ENCODE measurements at places on chromosomes 13 and 19.

DNA sequence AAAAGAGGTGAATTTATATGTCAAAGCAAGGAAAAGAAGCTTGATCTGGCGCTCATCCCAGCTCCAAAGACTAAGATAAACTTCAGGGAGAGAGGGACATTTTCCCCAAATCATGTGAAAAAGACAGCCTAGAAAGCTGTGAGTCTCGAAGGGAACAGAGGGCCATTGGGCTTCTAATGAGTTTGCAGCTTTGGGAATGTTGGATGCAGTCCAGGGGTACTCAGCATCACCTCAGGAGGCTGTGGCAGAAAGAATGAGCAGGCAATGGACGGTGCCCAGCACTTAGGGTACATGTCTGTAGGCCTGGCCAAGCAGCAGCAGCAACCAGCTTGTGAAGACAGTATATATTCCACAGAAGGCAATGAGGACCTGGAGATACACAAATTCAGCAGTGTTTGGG is 25.7 kb upstream of the WASF3 start:
- DNase-seq = no peak

DNA sequence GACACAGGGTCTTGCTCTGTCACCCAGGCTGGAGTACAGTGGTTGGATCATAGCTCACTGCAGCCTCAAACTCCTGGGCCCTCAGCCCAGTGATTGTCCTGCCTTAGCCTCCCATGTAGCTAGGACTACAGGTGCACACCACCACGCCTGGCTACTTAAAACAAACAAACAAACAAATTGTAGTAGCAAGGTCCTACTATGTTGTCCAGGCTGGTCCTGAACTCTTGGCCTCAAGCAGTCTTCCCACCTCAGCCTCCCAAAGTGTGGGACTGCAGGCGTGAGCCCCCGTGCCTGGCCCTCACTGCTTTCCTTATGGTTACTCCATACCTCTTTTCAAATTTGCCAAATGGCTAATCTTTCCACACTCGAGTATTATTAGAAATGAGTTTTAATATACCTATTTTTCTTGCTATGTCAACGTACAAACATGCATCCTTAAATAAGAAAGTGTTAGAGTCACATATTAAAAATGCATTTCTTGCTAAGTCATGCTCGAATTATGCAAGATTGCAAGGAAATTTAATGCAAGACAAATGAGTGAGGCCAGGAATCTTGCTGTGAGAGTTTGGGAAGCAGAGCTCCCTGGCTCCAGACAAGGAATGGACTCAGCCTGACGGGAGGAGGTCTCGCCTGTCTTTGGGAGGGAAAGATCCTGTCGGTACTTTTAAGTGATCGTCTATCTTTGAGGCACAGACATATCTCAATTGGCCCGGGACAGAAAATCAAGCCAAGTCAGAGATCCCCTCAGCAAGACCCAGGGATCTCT is 39.4 kb downstream of the RFX2 start:
- peak; percentile 96 for DNase-seq

GRCh38 chr19:34375598-34375997 is 10.6 kb downstream of the GPI start:
- no peak for DNase-seq

GRCh38 chr13:107788464-107789165 is 426.7 kb downstream of the LIG4 start:
- DNase-seq = no peak

- no peak for DNase-seq
Observed at GRCh38 chr13:86877441-86877840, 793.7 kb upstream of the SLITRK5 start.

- peak; percentile 70 for DNase-seq
Observed at GRCh38 chr19:18425515-18426415, 6.6 kb downstream of the SSBP4 start.

DNA sequence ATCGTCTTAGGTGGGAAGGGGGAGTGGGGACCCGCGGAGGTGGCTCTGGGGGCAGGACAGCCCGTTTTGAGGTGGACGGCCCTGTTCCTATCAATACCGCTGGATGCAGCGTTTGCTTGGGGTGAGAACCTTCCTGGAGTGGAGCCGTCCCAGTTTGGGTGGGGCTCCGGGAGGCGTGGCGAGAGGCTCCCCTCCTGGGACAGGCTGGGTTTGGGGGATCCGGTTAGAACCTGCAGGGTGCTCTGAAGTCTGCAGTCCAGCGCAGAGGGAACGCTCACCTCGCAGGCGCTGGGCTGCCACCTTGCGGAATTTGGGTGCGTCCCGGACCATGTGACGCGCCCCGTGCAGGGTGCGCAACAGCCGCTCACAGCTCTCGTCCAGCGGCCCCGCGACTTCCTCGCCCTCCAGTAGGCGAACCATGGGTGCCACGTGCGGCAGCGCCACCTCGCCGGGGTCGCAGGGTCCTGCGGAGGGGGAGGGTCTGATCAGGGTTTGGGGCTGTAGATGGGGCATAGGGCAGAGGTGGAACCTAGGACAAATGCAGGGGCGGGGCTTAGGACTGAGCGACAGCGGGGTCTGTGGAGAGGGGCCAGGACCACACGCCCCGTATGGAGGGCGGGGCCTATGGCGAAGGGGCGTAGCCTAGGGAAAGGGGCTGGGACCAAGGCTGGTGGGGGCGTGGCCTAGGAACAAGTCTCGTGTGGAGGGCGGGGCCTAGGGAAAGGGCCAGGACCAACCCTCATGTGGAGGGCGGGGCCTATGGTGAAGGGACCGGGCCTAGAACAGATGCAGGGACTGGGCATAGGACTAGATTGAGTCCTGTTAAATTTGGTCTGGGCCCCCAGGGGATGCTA is 13.8 kb downstream of the SH2D3A start:
- DNase-seq = peak; percentile 44

DNA sequence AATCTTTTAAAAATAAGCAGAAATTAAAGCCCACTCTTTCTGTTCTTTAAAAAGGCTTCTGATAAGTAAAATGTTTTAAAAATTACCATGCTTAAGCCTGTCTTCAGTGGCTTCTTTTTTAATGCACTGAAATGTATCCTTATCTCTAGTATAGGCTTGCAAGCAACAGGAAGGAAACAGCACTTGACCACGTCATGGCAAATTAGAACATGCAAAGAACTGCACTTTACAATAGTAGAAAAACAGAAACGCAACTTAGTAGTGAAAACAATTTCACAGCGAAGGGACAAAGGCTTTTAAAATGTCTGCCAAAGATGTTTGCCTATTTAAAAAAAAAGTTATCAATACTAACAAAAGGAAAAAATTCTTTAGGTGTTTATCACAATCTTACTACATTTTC is 36.3 kb downstream of the ELF1 start:
- DNase-seq = peak; percentile 14

DNA sequence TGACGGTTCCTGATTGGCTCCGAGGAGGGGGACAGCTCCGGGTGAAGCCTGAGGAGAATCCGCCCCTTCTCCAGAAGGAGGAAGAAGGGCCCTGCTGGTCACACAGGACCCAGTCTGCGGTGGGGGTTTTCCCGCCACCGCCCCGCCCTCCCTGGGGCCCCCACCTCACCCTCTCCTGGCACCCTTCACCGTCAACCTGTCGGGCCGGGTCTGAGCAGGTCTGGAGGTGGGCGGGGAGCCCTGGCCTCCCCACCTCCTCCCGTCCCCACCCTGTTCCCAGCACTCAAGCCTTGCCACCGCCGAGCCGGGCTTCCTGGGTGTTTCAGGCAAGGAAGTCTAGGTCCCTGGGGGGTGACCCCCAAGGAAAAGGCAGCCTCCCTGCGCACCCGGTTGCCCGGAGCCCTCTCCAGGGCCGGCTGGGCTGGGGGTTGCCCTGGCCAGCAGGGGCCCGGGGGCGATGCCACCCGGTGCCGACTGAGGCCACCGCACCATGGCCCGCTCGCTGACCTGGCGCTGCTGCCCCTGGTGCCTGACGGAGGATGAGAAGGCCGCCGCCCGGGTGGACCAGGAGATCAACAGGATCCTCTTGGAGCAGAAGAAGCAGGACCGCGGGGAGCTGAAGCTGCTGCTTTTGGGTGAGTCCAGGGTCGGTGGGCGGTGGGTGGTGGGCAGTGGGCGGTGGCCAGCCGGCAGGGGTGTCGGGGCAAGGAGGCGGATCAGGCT is at the start of gene GNA15:
GNA15 (plus strand) TSS at position 73 of the 723 bp plus-strand sequence; CDS start at position 491, 418 bp downstream.
- DNase-seq = no peak

DNA sequence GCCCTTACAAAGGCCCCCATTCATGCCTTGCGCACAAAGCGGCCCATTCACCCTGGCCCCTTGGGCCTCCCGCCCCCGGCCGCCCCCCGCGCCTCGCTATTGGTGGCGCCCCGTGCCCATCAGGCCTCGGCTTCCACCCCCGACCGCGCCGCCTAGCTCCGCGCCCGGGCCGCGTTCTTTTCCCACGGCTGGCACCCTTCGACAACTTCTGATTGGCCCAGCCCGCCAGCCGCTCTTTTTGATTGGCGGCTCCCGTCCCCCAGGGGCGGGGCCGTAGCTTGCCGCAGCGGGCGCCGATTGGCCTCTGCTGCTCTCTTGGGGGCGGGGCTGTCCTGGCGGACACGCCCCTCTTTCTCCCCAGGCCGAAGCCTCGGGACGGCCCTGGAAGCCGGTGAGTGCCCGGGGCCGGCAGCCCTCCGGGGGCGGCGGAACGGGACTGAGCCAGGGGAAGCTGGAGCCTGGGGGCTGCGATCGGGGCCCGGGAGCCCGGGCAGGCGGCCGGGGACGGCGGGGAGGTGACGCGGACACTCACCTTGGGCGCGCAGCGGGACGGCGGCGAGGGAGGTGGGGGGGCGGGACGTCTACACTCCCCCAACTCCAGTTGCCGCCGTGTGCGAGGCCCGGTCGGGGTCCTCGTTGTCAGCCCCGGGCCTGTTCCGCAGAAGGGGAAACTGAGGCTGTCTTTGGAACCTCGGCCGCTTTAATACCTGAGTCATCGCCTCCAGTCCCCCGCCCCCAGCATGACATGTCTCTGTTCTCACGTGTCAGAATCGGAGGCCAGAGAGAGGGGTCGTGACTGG is at the start of gene MYH14:
MYH14 (plus strand) TSS at position 342 of the 800 bp plus-strand sequence. CDS start 6,744 bp downstream, outside the sequence.
- DNase-seq = no peak

DNA sequence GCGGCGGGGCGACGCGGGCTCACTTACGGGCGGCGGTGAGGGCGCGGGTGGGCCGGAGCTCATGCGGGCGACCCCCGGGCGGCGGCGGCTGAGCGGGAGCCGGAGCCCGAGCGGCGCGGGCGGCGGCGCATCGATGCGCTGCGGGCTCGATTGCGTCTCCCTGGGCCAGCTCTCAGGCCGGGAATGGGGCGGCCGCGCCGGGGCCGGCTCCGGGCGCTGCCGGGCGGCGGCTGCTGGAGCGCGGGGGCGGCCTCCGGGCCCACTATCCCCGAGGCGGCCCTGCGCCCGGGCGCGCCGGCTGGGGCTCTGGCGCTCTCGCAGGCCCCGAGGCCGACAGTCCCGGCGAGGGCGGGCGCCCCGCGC is 1.4 kb upstream of the TSHZ3 start:
- DNase-seq = peak; percentile 46

GRCh38 chr19:3722443-3723109 is 14.4 kb downstream of the TJP3 start:
- DNase-seq = no peak

DNA sequence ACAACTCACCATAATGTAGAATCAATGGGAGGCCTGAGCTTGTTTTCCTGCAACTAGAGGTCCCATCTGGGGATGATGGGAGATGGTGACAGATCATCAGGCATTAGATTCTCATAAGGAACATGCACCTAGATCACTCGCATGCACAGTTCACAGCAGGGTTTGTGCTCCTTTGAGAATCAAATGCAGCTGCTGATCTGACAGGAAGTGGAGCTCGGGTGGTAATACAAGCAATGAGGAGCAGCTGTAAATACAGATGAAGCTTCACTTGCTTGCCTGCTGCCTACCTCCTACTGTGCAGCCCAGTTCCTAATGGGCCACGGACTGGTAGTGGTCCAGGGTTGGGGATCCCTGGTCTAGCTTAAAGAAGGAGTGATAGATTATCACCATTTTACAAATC is 33.0 kb downstream of the KPNA3 start:
- DNase-seq = peak; percentile 22

GRCh38 chr13:75738841-75739240 is 102.7 kb downstream of the LMO7 start:
- DNase-seq = no peak

- DNase-seq = peak; percentile 93
Observed at GRCh38 chr13:79451500-79451962, 29.4 kb upstream of the NDFIP2 start.

GRCh38 chr13:48648446-48648845 is 5.3 kb upstream of the CYSLTR2 start:
- no peak for DNase-seq

- DNase-seq = no peak
Observed at GRCh38 chr19:35907377-35907745, 734 bp downstream of the TYROBP start.

DNA sequence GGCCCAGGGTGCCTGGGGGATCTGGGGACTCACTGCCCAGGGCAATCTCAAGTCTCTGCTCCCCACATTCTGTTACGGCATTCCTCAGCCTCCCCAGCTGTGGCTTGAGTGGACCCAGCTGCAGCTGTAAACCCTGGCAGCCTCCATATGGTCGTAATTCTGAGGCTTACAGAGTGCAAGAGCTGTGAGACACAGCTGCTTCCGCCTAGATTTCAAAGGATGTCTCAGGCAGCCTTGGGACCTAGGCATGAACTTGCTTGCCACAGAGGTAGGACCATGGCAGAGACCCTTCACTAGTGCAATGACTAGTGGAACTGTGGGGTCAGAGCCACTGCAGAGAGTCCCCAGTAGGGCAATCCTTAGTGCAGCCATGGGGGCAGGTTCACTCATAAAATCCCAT is 297.5 kb downstream of the ENOX1 start:
- DNase-seq = peak; percentile 7

- no peak for DNase-seq
Observed at GRCh38 chr19:14391156-14391821, 10.0 kb downstream of the ADGRE5 start.

DNA sequence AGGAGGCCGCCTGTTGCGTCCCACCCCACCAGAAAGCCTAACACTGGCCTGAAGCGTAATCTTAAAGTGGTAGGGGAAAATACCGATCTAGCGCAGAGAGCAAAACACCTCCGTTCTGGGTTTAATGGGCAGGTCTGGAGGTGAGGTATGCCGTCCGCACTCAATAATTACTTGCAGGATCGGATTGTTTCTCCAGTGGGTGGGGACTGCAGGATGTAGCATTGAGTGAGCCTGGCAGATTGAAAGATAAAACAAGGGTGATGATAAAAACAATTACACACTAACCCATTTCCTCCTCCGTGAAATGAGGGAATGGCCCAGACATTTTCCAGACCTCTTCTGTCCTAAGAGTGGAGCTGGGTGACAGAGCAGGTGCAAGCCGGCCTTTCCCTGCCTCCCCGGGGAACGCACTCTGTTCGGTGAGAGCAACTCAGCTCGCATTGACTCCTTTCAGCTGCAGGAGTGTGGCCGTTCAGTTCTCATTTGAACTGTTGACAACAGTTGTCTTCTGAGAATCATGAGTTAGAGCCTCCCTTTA is 110.2 kb upstream of the DOCK9 start:
- DNase-seq = no peak

DNA sequence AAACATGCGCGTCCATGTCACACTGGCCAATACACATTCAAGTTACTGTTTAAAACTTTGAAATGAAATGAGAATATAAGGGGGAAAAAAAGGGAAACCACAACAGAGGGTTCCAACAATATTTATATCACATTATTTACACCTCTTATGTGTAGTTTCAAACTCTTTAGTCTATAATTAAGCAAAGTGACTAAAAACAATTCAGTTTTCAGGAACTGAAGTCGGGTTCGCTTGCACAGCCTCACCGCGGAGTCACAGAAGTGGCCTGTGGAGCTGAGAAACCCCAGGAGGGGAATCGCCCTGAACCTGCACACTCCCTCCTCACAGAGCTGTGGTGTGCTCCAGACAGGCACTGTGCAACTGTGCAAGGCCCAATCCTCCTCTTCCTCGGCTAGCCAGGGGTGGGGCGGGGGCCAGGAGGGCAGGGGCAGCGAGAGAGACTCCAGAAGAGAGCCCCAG is 75.9 kb downstream of the STK24 start:
- DNase-seq = no peak

Data from fibroblast of upper back skin (primary cell).